ENCODE measurements at places on chromosomes 2 and 18.

DNA sequence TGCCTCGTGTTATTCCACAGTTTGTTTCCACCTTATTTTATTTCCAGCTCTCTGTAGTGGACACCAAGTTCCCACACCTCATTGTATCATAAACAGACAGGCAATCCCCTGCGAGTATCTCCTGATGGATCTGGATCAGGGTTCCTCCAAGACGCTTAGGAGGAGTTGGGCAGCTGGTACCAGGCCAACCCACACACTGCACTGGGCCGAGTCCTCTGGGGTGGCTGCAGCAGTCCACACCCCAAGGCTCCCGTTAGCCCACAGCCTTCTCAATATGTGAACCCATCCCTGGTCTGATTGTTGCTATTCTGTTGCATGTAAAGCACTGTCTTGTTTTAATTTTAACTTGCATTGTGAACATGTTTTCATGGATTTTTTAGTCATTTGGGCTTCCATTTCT lies 178.8 kb upstream of the RAB6C start:
- H3K4me1 ChIP-seq, result no peaks in the 10 kb centered on the region
- H3K36me3 ChIP-seq, result no peaks in the 10 kb centered on the region
- H3K27ac ChIP-seq, result no peak overlapping the region

DNA sequence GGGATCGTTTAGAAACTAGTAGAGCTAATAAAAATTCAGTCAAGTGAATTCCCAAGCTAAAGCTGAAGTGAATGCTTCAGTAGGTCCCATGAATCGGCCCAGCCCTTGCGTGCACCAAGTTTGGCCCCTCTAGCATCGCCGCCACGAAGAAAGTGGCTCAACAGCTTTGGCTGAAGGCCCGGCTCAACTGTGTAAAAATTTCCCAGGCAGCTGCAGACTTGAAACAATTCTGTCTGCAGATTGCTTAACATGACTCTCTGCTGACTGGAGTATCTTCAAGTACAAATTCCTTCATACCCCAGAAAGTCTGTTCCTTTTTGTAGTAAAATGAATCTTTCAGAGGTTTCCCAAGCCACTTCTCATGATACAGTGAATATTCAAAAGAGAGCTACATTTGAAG lies 32.7 kb downstream of the ALMS1 start:
- no peak overlapping the region for H3K27ac ChIP-seq
- H3K36me3 ChIP-seq, result peaks cover 2% of the 10 kb centered on the region
- H3K4me1 ChIP-seq, result peaks cover 12% of the 10 kb centered on the region

DNA sequence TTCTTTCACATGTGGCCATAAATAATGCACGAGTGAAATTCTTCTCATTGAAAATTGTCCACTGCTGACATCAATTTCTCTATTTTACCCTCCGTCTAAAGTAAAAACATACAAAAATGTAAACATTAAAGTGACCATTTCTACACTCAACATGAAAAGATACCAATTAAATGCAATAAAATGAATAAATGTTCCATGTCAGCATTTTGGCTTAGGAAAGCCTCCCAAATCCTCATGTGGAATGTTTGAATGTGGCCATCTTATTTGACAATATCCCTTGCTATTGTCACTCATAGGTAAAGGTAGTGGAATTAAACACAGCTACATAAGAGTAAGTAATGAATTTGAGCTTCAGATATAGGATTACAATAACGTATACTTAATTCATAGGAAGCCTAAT lies 60.8 kb downstream of the ZNF521 start:
- H3K4me3 ChIP-seq, result no peak overlapping the region
- H3K36me3 ChIP-seq, result no peaks in the 10 kb centered on the region
- H3K27ac ChIP-seq, result no peak overlapping the region
- H3K4me1 ChIP-seq, result no peaks in the 10 kb centered on the region
- DNase-seq, result no peak

DNA sequence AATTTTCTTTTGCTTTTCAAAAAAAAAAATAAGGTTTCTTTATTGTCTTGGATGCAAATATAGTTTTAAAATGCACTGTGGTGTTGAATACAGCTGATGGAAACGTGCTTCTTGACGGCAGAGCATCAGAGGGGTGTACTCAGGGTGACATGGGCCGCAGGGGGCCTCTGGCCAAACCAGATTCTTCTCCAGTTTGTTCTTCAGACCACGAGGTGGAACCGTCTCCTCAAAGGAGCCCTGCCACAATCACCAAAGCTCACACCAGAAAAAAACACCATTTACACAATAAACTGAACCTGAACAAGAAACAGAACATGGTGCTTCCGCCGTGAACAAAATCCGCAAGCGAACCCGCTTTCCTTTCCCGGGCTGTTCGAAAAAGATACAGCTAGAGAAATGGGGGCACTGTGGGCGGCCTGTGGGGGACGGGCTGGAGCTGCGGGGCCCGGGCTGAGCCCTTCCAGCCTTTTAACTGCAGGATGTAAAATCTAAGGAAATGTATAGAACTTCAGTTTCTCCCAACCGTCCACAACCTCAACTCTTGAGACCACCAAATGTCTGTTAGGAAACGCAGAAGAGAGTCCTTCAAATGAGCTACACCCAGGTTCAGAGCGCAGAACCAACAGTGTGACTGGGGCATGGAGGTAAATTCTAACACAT lies 34.5 kb downstream of the PSMG2 start:
- DNase-seq, result no peak
- H3K4me1 ChIP-seq, result no peaks in the 10 kb centered on the region
- H3K4me3 ChIP-seq, result no peak overlapping the region
- H3K27ac ChIP-seq, result no peak overlapping the region
- H3K27me3 ChIP-seq, result no peaks in the 10 kb centered on the region

All from central memory CD8-positive, alpha-beta T cell (primary cell).